ENCODE measurements at places on chromosomes 16 and 17.
A peak's percentile ranks its signal among the peaks of the same experiment; 100 is the strongest.

- DNase-seq: peak; percentile 74
Measured at GRCh38 chr16:85422632-85423550, 190.2 kb upstream of the GSE1 start.

GRCh38 chr17:77426676-77427386, 286.1 kb downstream of the SEC14L1 start:
- DNase-seq: no peak

GRCh38 chr16:54007504-54007903, 279.1 kb downstream of the IRX3 start:
- no peak for DNase-seq

DNA sequence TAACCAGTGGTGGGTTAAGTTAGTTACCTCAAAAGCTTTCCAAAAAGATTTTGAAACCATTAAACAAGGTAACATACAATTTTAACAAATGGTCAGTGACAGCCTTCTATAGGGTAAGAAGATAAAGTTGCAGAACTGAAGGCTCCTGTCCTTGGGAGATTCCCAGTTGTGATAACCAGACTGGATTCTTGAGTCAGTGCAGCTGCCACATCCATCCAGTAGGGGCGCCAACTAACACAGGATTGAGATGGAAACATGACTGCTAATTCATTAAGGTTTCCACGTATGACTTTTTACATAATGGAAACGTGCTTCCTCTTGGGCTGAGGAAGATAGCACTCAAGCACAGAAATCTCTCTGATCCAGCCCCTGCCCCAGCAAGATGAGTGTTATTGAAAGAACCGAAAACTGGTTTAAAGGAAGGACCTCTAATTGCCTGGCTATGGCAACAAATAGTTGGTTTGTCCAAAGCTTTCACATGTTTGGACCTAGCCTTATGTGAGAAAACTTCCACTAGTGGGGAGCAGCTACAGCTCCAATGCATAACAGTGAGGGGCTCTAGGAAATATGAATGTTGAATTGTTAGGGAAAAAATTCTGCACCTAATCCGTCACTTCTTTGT, 269.8 kb upstream of the MYOCD start:
- DNase-seq: peak; percentile 49

- DNase-seq: no peak
Measured at GRCh38 chr17:72407931-72408330, 287.1 kb downstream of the SOX9 start.

DNA sequence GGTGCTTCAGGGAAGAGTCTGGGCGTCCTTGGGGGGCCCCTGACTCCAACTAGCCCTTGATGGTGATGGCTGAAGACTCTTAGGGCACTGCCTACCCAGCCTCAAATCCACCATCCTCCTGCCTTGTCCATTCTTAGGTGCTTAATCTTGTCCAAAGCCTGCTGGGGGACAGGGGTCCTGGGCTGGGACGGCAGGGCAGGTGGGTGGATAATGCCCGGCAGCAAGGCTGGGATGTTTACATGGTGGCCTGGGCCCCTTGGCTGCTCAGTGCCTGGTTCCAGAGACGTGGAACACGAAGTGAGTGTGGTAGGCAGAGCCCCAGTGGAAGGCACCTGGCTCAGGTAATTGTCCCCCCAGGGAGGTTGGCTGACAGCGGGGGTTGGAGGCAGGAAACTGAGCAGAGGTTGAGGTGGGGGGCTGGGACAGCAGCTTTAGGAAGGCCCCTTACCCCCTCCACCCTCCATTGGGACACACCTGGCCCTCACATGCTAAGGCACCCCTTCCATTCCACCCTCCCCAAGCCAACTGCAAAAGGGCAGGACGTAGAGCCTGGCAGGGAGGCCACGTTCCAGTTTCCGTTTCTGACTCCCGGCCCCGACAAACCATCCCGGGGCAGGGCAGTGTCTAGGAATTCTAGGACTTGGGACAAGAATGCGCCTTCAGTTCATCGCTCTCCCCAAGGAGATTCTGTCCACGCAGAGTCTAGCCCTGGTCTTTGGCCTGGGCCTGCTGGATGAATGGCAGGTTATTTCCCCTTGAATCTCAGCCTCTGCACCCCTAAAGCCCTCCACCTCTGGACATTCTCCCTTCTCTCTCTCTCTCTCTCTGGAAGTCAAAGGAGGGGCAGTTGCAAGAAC, 1.9 kb downstream of the FOXJ1 start:
- peak; percentile 41 for DNase-seq

DNA sequence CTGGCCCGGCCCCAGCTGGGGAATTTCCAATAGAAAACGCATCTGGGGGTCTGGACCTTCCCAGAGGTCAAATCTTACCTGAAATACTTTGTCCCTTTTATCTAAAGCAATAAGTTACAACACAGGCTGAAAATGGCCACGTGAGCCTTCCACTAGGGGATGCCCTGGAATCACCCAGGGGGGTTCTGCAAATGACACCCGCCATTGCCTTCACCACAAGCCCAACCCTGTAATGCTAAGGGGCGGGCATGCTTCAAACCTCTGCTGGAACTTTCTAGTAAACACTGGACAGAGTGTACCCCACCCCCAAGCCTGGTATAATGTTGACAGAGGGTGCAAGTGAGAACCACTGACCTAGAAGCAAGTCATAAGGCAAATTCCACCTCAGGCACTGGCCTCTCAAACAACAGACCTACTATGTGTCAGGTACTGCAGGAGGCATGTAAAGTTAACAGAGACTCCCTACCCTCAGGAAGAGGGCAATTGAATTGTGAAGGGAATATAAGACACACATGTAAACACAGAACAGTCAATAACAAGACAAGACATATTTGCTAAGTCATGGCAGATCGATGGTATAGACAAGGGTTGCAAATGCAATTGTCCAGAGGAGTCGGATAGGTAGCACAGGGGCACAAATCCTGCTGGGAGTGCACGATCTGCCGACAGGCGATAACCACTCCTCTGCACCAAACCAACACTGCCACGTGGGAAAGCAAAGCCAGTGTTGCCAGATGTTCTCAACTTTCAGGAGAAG, 59.0 kb downstream of the ARHGAP17 start:
- no peak for DNase-seq

DNA sequence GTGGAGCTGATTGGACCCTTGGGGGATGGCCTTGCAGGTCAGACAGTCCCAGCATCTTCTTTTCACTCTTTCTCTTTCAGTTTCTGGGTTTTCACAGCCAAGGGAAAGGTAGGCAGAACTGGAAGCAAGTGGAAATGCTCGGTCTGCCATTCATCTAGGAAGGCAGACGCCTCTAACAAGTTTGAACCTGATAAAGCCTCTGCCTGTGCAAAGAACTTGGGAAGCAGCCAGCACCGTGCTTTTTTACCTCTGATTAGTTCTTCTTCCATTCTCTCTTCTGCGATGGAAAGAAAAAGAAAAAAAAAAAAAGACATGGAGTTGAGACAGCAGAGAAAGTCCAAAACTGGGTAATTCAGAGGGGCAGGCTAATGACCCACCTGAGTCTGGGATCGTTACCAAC, 997.8 kb upstream of the EEF2KMT start:
- DNase-seq: no peak

- DNase-seq: no peak
Measured at GRCh38 chr16:22022151-22022550, 14.2 kb downstream of the MOSMO start.

- peak; percentile 89 for DNase-seq
Measured at GRCh38 chr17:76397687-76398522, 13.5 kb downstream of the SPHK1 start.

DNA sequence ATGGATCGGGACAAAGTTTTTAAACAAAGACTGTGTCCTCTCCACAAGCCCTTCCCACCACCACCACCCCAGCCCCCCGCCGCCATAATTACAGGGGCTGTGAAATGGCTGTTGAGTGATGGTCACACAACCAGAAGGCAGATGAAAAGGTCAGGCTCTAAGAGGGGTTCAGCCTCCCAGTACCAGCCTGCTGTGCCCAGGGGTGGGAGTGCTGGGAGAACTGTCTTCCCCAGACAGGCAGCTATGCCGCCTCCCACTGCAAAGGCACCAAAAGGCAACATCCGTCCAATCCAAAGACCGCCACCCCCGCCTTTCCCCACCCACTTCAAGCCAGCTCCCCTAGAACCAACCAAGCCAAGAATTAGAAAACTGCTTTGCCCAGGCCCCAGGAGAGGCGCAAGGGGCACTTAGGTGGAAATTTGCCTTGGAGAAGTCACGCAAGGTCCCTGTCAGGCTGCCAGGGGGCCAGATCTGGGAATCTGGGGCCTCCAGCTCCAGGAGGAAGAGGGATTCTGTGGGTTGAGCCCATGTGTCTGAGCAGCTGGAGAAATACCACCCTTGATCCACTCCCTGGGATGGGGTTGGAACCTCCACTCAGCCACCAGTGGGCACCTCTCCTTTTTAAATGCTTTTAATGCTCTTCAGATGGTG, 14.4 kb downstream of the CARHSP1 start:
- no peak for DNase-seq

DNA sequence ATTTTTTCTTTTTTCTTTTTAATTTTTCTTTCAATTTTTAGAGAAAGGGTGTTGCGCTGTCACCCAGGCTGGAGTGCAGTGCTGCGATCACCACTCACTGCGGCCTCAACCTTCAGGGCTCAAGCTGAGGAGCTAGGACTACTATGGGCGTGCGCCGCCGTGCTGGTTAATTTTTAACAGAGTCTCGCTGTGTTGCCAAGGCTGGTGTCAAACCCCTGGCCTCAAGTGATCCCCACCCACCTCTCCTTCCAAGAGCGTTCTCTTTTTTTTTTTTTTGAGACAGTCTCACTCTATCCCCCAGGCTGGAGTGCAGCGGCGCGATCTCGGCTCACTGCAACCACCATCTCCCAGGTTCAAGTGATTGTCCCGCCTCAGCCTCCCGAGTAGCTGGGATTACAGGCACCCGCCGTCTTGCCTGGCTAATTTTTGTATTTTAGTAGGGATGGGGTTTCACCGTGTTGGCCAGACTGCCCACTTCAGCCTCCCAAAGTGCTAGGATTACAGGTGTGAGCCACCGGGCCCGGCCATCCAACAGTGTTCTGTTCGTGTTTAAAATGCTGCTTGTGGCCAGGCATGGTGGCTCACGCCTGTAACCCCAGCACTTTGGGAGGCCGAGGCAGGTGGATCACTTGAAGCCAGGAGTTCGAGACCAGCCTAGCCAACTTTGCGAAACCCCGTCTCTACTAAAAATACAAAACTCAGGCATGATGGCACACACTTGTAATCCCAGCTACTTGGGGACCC, 14.5 kb upstream of the RPL13 start:
- no peak for DNase-seq

DNA sequence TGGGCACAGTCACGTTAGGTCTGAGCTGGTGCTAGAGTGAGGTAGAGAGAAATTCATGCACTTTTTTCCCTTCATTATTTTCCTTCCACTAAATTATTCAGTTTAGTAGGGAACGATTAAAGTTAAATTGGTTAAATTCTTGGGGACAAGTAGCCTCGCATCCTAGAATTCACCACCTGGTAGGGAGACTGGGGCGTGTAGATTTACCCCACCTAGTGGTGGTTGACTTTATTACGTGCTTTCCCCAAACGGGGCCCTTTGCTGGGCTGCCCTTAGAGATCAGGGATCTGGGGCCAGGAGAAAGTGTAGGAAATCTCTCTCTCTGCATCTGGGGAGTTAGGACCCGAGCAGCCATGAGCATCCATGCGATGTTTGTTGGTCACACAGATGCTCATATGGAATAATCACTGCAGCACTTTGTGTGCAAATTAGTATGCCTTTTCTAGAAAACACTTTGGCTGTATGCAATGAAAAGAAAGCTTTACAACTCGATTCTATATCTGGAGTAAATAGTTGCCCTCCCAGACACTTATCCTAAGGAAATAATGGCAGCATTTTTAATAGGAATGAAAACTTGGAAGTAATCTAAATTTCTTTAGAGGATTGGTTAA, 107.0 kb downstream of the PLCG2 start:
- peak; percentile 60 for DNase-seq

- DNase-seq: no peak
Measured at GRCh38 chr17:12489325-12489724, 176.4 kb upstream of the MYOCD start.

DNA sequence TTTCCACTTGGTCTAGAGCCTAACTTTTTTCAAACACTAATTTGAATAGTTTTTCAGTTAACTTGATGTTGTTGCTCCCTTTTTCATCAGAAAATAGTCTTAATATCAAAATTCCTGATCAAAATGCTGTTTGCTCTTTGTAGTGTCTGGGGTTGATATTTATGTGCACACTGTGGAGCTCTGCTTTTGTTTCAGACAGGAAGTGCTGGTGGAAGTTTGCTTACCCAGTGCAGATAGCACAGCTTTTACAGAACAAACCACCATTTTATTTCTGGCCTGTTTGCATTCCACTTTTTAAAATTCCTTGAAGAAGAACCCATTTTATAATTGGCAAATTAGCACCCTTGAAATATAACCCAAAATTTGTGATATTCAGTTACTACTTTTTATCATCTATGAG, 125.4 kb downstream of the MRTFB start:
- no peak for DNase-seq

DNA sequence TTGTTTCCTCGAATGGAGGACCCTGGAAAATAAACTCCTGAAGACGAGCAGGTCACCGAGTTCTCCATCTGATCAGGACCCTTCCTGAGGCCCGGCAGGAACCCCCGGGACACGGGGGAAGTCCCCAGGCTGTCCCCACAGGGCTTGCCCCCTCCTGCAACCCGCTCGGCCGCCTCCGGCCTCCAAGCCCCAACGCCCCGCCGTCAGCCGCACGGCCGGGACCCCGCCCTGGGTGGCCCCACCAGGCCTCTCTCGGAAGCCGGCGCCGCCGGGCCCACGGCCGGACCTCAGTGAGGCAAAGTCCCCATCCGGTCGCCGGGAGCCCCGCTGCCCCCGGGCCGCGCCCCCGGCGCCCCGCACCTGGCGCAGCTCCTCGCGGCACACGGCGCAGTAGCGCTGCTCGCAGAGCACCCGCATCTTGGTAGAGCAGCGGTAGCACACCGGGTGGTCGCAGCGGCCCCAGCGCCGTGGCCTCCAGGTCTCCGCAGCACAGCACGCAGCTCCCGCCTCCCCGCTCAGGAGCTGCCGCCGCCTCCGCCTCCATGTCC, 383 bp downstream of the ZNF598 start:
- DNase-seq: no peak

DNA sequence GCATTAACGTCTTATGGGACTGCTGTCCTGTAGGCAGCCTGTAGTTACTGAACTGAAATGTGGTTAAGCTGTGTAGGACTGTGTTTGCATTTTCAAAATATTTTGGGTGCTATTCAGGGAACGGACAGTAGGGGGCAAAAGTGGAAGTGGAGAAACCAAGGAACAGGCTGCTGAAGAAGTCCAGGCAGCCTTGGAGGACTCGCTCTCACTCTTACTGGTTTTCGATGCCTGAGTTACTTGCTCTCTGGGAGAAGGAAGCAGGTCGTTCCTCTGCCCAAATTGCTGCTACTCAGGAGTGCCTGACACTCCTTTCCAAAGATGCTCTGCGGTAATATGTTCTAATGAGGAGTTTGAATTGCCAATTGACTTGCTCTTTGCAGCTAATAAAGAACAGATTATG, 64.5 kb upstream of the RBFOX1 start:
- DNase-seq: peak; percentile 64

- DNase-seq: peak; percentile 38
Measured at GRCh38 chr16:67943619-67944504, at the start of gene LCAT. LCAT (minus strand) TSS chr16:67944120; CDS start chr16:67944101, 19 bp downstream.

Data from neural progenitor cell (in vitro differentiated cells).